Stimulated activated CD8-positive, alpha-beta memory T cell treated with anti-CD3 and anti-CD28 coated beads, Interleukin-15, amount 100 ng/mL, for 48 hours (primary cell): ENCODE measurements at places on chromosomes 1 and 21.

DNA sequence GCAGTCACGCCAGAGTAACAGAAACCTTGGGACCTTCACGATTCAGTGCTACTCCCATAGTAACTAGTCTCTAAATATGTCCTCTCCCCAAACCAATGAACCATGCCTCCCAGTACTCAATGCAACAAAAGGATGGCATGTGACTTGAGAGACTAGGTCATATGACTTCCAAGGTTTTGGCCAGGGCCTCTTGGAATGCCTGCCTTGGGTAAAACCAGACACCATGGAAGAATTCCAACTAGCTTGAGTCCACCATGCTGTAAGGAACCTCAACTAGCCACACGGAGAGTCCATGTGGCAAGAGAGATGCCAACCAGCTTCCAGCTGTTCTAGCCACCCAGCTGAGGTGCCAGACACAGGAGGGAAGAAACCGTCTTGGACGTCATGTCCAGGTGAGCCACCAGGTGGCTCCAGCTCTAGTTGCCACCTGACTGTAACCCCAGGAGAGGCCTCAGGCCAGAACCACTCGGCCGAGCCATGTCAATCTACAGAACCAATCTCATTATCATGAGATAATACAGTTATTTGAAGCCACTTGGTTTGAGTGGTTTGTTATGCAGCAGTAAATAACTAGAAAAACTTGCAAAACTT is 115.0 kb downstream of the SYF2 start:
- DNase-seq: no peak

GRCh38 chr1:92837062-92837461 is 5.2 kb downstream of the RPL5 start:
- no peak for DNase-seq

DNA sequence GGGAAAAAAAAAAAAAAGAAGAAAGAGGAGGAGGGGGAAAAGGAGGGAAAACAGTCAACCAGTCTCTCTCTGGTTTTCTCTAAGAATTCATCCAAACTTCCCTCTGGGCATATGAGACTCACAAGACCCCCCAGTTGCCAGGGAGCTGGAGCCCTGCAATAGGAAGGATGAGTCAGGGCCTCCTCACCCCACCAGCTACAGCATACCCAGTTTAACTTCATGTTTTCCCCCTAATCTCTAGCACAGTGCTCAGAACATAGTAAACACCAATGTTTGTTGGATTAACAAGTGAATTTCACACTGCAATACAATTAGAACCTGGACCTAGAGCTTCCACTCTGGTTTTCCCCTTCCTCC is 7.8 kb downstream of the F11R start:
- no peak for DNase-seq

GRCh38 chr1:169041366-169041765 is 65.1 kb upstream of the ATP1B1 start:
- DNase-seq: no peak
